ENCODE measurements at places on chromosomes 5 and 9.
A peak's percentile ranks its signal among the peaks of the same experiment; 100 is the strongest.

- no peak for DNase-seq
Measured at GRCh38 chr5:96079075-96079474, 117.4 kb upstream of the ELL2 start.

DNA sequence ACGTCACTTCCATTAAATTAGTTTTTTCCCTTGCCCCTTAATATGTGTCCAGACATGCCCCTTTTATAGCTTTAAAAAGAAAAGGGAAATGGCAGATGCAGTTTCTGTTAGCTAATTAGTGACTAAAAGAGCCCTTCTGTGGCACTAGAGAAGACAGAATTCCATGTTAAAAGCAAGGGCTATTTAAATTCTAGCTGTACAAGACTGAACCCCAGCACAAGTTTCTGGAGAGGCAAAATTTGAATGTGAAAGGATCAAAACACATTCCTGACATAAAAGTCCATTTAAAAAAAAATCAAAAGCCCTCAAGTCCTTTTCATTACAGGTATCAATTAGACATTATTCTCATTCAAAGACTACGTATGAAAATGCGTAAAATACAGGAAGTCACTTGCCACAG is 78.7 kb downstream of the HAPLN1 start:
- DNase-seq: no peak

DNA sequence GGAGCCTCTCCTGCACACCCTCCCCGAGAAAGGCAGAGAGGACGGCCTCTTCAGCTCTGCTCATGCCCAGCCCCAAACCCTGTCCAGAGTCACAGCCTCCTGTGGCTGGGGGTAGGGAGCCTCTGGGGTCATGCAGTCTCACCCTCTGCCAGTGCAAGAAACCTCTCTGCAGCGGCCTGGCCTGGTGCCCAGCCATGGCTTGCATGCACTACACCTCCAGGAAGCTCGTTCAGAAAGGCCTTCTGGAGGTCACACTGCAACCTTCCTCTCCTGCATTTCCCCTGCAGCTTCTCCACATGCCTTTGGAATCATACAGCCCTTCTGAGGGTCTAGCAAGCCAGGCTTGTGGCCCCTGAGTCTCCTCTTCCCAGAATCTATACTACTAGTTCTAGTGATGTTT is 17.9 kb downstream of the CSF1R start:
- no peak for DNase-seq

DNA sequence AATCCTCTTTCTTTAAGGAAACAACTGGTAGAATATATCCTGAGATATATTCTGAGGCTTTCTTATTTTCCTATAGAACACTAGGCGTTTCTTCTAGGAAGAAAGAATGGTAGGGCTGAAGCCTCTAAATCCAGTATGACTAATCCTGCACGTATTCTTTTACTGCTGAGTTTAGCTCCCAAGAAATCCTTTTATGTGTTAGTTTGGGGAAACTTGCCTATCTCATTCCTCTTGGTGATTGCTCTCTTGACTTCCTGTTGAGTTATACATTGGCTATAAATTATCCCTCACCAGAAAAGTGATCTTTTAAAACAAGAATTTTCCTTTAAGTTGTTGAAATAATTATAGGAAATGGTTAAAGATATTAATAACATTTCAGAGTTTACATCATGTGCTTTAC is 422.9 kb downstream of the TMEM161B start:
- no peak for DNase-seq

DNA sequence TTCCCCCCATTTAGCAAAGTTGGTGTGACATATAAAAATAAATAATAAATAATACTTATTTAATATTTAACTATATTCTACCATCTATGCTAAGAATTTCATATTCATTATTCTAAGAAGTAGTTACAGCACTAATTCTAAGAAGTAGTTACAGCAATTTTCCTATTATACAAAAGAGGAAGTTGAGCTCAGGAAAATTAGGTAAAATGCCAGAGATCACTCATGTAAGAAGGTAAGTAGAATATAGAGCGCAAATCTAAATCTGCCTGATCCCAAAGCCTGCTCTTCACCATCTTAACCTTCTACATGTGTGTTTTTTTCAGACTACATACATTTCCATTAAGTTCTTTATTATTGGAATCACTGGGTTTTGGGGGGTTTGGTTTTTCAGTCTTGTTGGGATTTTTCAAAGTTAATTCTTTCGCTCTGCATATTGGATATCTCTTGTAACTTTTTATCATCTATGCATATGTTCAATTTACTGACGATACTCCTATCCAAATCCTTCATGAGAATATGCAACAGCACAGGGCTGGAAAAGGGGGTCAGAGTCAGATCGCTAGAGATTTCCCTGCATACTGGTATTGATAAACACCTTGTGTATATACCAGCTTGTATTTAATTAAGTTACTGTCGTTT is 852.1 kb downstream of the MAT2B start:
- no peak for DNase-seq

DNA sequence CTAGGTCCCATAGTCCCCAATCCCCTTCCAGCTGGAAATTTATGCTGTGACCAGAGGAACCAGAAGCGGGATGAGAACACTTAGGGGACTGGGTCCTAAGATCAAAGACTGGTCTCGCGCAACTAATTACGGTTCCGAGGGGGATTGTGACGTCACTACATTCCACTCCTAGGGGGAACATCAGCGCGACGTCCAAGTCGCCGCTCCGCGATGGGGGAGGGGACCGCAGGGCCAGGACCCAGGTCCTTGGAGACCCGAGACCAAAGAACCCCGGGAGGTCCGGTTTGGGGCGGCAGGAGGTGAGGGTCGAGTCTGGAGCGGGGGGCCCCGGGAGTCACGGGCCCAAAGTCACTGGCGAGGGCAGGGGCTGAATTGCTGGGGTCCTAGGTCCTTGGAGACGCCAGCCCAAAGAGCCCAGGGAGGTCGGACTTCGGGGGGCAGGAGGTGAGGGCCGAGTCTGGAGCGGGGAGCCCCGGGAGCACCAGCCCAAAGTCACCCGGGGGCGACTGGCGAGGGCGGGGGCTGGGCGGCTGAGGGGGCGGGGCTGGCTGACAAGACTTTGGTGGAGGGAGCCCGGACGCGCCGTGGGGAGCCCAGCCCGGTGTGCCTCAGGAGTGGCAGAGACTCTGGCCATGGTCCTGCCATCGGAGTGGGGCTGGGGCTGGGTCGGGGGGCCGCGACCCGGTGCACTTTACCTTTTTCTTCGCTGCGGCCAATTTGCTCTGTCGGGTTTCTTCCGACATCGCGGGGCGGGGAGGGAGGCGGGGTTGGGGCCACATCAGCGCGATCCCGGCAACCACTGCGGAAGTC is at the start of gene GOLGA2:
TSS of gene GOLGA2 (minus strand) at position 810 of the 810 bp plus-strand sequence. CDS start at position 779, 31 bp downstream.
- peak; percentile 70 for DNase-seq

GRCh38 chr5:117559005-117559844 is 984.6 kb upstream of the SEMA6A start:
- DNase-seq: no peak

GRCh38 chr5:154570572-154571324 is 92.7 kb upstream of the HAND1 start:
- DNase-seq: no peak

- no peak for DNase-seq
Measured at GRCh38 chr5:131224387-131225201, 39.3 kb upstream of the CDC42SE2 start.

- DNase-seq: no peak
Measured at GRCh38 chr9:102483651-102484050, 511.5 kb upstream of the CYLC2 start.

GRCh38 chr5:82459626-82460025 is 181.5 kb upstream of the RPS23 start:
- no peak for DNase-seq

GRCh38 chr9:97632248-97632984 is 752 bp downstream of the TSTD2 start:
- DNase-seq: peak; percentile 78

DNA sequence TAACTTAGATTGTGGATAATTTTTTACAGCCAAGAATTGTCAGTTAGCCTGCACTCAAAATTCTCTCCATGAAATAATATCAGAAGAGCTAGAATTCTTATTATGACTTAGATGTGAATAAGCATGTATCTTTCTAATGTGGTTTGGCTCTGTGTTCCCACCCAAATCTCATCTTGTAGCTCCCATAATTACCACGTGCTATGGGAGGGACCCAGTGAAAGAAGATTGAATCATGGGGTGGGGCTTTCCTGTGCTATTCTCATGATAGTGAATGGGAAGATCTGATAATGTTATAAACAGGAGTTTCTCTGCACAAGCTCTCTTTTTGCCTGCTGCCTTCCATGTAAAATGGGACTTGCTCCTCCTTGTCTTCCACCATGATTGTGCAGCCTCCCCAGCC is 176.8 kb downstream of the MAT2B start:
- no peak for DNase-seq

DNA sequence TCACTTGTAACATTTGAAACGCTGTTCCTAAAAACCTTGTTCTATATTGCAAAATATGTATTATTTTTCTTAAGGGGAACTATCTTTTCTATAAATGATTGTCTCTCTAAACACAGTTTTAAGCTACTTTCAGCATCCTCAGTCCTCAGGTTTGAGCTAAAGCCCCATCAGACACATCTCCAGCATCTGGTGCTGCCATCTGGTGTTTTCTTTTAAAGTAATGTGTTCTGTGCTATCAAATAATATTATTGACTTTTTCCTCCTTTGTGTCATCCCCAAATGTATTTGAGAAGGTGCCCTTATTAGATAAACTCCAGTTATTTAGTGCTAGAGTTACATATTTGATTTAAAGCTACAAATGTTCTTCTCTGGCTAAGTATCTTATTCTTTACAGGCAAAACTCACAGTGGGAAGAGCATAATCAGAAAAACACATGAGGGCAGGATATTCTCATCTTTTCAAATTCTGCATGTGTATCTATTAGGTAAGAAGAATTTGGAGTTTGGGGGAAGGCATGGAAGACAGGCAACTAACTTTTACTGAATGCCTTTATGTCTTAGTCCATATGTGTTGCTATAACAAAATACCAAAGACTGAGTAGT is 27.5 kb downstream of the ZNF474 start:
- peak; percentile 57 for DNase-seq

DNA sequence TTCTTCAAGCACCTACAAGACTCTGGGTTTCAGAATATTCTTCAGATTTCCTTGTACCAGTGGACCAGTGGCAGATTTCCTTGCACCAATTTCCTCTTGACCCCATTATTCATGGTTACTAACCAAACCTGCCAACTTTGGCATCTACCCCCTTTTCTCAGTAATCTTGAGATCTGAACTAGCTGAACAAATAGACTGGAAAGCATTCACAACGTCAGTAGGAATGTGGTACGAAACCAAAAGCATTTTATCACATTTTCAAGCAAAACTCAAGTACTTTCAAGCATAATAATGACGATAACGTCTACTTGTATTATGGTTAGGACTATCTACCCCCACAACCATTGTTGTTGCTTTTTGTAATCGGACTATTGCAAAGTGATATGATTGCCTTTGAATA is 1217.3 kb downstream of the PTPRD start:
- DNase-seq: no peak

Measured in hepatocyte (in vitro differentiated cells).